Activated T-cell treated with anti-CD3 and anti-CD28 coated beads, Interleukin-2, amount 50 U/mL, for 72 hours (primary cell): ENCODE measurements at places on chromosomes 5 and 9. TPM values are rescaled to one million over a fixed set of nuclear protein-coding genes. Genes with fewer than 3 reads are reported as not detected.

Gene FOXD1
- total RNA-seq = 0.55 TPM

Gene ASS1
- total RNA-seq = 58.4 TPM

DNA sequence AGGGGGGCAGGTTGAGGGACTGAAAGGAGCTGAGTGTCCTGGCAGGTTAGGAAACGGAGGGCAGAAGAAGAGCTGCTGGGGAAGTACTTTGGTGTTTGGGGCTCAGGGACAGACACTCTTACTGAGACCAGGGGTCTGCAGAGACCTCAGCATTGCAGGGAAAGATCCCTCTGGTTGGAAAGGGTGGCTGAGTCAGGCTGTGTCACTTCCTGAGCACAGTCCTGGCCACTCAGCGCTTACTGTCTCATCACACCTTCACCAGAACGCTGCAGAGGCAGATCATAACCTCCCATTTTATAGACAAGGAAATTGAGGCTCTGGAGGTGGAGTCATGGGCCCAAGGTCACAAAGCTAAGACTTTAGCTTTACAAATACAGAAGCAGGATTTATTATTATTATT is 54.3 kb downstream of the LMX1B start:
- H3K27ac ChIP-seq = no peak overlapping the region
- no peak for DNase-seq
- no peak overlapping the region for H3K4me3 ChIP-seq
- H3K36me3 ChIP-seq = no peaks in the 10 kb centered on the region
- H3K4me1 ChIP-seq = peaks cover 4% of the 10 kb centered on the region

DNA sequence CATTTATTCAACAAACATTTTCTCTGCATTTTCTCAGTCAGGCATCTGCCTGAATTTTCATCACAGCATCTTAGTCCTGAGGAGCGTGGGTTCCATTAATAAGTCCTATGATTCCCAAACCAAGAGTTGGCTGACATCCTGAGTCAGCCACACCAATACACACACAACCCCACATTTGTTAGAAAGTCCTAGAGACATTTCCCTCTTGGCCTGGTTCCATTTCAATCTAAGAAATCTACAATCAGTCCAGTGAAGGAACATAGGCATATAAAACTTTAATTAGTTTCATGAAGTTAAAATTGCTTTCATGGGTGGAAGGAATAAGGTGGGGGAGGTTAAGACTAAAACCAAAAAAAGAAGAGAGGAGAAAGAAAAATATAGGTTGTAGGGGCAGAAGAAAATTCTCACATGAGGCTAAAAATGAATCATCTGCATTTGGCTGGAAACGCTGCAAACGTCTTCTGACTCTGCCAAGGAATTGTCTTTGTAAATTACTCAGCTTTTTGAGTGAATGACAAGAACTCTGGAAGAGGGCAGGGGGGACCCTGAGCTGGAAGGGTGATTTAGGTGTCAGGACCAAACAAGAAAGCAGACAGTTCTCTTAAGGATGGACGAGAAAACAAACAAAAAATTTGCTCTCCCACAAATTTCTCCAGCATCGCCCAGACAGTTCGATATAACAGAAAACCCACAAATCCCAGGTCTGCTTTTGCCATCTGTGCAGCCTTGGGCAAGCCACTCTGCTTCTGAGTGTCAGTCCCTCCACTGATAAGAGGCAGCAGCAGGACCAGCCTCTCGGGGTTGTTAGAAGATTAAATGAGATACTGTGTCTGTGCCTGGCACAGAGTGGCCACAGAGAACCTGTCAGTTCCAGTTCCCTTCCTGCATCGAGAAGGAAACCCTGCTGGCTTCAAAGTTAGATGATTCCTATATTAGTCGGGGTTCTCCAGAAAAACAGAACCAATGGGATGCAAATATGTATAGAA is 289.7 kb downstream of the CDK5RAP2 start:
- H3K36me3 ChIP-seq = no peaks in the 10 kb centered on the region
- H3K4me3 ChIP-seq = no peak overlapping the region
- DNase-seq = no peak
- H3K27me3 ChIP-seq = no peaks in the 10 kb centered on the region
- H3K4me1 ChIP-seq = no peaks in the 10 kb centered on the region
- H3K27ac ChIP-seq = no peak overlapping the region

GRCh38 chr9:94796687-94797086 is 70.2 kb downstream of the AOPEP start:
- peaks cover 12% of the 10 kb centered on the region for H3K36me3 ChIP-seq
- H3K4me3 ChIP-seq = no peak overlapping the region
- no peak overlapping the region for H3K27ac ChIP-seq
- H3K4me1 ChIP-seq = no peaks in the 10 kb centered on the region
- no peaks in the 10 kb centered on the region for H3K27me3 ChIP-seq
- DNase-seq = no peak

Gene NR5A1
- total RNA-seq = not detected

DNA sequence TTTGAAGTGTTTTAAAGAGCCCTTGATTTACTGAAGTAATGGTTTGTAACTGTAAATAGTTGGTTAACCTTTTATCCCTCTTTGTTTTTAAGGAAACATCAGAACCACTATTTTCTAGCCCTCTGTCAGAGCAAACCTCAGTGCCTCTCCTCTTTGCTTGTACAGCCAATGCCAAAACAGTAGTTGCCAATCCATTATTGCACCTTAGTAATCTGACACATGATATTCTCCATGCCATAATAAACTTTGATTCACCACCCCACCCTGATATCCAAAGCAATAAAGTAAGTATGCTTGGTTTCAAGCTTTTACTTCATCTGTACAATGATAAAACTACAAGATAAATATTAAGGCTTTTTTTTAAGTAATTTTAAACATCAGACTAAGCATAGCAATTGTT is 100.8 kb downstream of the DMXL1 start:
- H3K36me3 ChIP-seq = peaks cover 3% of the 10 kb centered on the region
- H3K27me3 ChIP-seq = no peaks in the 10 kb centered on the region
- no peak overlapping the region for H3K4me3 ChIP-seq
- peaks cover 5% of the 10 kb centered on the region for H3K4me1 ChIP-seq

GRCh38 chr5:43051684-43052083 is 11.6 kb upstream of the ANXA2R start:
- peaks cover 31% of the 10 kb centered on the region for H3K4me1 ChIP-seq
- H3K27ac ChIP-seq = no peak overlapping the region
- DNase-seq = no peak
- H3K36me3 ChIP-seq = peaks cover 3% of the 10 kb centered on the region
- no peak overlapping the region for H3K4me3 ChIP-seq
- no peaks in the 10 kb centered on the region for H3K27me3 ChIP-seq
